ENCODE measurements at places on chromosomes 5 and 9.

DNA sequence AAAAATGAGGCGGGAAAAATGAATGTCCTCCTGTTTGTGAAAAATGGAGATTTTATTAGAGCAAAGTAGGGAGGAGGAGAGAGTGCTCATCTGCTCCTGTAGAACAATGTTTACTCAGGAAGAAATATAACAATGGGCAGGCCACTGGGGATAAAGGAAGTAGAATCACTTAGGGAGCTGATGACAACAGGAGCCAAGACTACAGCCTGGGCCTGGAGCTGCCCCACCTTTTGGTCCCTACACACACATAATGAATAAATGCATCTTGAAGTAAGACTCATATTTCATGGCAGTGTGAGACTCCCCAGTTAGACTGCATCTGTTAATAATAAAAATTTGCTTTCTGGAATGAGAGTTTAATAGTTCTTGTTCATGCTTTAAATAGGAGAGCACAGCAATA, 1939.8 kb downstream of the EFNA5 start:
- peak; percentile 50 for DNase-seq

GRCh38 chr9:94135222-94135621, 51.0 kb downstream of the PTPDC1 start:
- DNase-seq = peak; percentile 87

- no peak for DNase-seq
These were observed 27.0 kb downstream of the IL9 start for GRCh38 chr5:135868681-135869080.

GRCh38 chr5:146284016-146284415, 54.6 kb upstream of the POU4F3 start:
- DNase-seq = peak; percentile 8

- peak; percentile 76 for DNase-seq
These were observed 92.4 kb downstream of the ARL15 start for GRCh38 chr5:54217826-54218503.

DNA sequence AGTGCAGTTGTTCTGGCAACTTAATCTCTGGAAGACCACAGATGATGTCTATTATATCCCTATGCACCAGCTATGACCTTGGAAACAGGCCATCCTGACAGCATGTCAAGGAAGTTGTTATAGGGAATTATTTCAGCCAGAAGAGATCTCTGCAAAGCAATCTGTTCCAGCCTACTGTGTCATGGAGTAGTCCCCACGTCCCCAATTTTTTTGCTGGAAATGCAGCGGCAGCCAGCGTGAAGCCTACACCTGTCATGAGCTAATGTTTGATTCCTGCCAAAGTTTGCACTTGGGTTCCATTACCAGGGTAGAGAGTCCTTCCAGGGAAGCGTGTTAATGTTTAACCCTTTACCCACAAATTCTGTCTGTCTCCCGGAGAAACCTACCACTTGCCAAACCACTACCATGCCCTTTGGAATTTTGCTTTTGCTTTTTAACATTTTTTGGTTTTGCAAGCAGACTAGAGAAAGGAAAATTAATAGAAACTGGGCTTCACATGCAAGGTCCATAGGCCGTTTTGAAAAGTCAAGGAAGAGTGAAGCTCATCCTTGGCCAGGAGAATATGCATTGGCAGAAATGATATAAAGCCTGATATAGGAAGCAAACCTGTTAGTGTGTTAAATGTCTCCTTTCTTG, 174.9 kb upstream of the SPRY4 start:
- DNase-seq = no peak

DNA sequence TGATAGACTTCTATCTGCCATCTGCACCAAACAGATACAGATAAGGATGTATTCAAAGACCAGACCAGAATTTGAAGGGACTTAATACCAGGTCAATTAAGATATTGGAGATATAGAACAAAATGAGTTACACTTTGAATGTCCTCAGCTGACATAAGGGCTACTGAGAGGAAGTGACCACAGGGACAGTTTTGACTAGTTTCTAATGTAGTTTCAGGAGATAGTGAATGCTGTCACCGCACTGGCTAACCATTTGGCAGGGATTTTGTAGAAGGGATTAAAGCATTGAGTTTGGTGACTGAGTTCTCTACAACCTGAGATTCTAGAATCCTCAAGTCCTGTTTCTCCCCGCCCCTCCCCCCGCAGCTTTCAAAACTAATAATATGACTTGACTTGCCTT, 22.7 kb downstream of the CCNH start:
- DNase-seq = no peak

GRCh38 chr9:125604196-125604595, 102.8 kb downstream of the MAPKAP1 start:
- DNase-seq = no peak

DNA sequence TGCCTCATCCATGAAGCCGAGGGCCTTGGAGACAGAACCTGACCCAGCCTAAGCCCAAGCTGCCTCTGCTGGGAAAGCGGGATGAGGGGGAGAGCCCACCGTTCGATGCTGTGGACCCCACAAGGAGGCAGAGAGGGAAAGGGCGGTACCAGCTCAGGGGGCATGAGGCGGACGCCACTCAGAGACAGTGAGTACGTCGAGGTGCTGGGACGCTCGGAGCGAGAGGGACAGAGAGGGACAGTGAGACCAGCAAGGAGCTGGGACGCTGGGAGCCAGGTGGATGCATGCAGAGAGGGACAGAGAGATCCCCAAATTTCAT, 33.6 kb downstream of the EXD3 start:
- no peak for DNase-seq

DNA sequence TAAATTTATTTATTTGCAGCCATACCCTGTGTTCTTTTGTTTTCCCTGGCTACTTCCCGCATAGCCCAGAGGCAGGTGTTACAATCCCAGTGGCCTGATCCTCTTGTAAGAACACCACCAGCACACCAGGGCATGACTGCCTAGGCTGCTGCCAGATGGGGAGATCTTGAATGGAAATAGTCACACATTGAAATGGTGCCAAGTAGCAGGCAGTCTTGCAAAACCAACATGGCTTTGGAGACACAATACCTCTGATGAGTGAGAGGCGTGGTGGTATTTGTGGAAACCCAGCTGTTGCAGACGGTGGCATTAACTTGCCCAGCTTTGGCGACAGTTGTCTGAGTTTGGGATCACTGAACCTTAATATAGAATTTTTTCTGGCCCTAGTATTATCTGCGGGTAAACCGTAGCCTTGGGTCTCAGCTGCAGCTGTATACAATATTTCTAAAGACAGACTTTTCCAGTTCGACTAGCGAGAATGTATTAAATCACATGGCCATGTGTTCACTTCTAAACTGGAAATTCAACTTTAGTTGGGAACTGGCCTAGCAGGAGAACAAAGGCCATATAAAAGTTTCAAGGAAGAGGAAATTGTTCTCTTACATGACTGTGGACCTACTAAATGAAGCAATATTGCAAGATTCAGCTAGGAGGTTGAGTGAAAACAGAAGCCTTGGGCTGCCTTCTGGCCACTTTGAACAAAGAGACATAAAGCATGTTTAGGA, 277.0 kb downstream of the SMARCA2 start:
- DNase-seq = no peak

GRCh38 chr5:72392326-72392733, 72.2 kb downstream of the PTCD2 start:
- DNase-seq = no peak

- DNase-seq = no peak
These were observed 21.3 kb downstream of the ADRA1B start for GRCh38 chr5:159937580-159937979.

DNA sequence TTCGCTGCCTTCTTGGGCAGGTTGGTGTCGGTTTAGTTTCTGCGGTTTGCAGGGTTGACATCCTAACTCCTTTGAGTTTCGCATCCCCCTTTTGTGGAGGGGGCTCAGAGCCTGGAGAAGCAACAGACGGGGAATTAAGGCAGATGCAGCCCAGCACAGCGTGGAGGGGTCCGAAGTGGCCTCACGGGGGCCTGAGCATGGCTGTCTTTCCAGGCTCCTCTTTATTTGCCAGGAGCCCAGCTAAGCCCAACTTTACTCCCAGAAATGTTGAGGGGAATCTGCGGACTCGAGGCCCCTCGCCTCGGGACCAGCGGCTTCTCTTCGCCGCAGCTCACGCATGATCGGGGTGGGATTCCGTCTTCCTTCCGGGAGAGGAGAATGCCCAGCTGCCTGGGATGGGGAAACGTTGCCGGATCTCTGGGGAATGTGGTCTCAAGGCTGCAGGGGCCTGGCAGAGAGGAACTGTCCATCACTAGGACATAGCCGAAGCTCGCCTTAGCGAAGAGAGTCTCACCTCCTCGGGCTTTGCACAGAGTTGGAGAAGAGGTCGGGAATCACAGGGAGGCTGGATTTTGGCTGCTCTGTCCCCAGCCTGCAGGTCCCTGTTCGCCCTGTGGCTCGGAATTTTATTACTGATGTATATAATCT, 1.3 kb downstream of the RAI14 start:
- DNase-seq = peak; percentile 43

DNA sequence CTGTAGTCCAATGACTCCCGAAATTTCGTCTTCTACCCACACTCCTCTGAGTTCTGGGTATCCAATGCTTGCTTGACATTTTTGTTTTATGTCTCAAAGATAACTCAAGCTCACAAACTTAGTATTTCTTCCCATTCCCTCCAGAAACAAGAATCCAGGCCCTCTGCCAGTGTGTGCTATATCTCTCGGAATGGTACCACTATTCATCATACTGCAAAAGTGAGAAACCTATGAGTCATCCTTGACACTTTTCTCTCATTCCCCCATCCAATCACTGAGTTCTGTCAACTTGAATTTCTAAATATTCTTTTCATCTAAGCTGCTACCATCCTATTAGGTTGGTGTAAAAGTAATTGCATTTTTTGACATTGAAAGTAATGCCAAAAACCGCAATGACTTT, 9.8 kb downstream of the SLC12A2 start:
- peak; percentile 43 for DNase-seq

DNA sequence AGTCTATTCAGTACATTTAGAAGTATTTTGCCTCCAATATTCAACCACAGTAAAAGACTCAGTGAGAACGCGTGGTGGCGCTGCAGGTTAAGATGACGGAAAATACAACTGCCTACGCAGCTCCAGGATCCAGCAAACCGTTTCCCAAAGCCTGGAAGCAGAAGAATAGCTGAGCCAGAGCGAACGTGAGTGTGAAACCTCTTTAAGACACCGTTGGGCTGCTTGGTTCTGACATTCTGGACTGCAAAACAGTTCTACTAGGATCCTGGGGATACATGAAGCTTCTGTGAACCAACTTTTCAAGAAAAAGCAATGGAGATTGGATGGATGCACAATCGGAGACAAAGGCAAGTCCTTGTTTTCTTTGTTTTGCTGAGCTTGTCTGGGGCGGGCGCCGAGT, at the start of gene PCDHB16:
Gene PCDHB16, plus strand, starts transcription at position 140 of the 400 bp plus-strand sequence. Its CDS starts 173 bp downstream, at position 313.
- peak; percentile 10 for DNase-seq

DNA sequence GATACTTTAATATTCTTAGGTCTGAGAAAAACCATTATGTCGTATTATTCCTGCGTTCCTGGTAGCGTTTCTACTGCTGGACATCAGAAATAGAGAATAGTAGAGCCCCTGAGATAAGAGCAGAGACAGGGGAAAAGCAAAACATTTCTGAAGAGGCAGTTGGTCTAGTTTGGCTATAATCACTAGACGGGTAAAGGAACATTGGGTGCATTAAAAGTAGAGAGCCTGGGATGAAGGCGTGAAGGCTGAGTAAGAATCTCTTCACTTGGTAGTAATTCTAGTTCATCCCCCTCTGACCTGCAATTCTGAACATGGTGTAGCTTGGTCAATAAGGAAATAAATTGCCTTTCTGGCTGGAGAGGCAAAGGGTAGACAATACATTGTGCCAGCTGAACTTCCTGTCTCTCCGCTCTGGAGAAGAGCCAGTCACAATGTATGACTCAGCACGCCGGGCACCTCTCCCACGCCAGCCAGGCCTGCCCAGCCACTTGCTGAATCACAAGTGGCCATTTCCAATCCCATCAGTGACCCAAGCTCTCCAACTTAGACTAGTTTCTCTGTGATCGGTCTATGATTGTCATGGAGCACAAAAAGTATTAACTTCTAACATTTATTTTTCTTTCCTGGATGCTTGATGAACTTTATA, 75.4 kb downstream of the STK32A start:
- DNase-seq = no peak

DNA sequence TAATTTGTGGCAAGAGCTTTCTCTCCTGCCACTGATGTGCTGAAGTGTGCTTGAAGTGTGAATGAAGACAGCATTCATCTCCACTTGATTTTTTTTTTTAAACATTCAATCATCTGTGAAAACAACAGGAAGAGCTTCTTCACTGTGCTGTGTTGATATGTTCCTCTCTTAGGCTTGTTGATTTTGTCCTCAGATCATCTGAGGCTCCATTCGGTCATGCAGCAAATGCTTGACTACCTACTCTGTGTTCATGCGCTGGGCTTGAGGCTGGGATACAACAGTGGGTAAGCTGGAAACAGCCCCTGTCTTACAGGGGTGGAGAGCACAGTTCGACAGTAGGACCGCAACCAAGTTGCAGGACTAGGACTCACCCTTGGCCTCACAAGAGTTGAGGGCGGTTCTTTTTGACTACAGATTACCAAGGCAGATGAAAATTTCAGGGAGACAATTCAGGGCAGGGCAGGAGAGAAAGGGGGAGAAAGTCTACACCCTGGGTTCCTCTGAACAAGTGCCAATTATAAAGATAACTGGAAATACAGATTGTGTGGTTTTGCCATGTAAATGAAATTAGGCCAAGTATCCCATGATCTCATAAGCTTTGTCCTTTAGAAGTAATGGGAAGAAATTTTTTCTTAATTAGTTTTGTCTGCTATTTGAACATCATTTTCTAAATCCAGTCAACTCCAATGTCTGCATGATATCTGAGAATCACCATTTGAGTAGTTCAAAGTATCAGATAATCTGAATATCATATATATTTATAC, 31.0 kb upstream of the F2R start:
- DNase-seq = no peak

- DNase-seq = no peak
These were observed 28.8 kb downstream of the AHRR start for GRCh38 chr5:350355-350754.

DNA sequence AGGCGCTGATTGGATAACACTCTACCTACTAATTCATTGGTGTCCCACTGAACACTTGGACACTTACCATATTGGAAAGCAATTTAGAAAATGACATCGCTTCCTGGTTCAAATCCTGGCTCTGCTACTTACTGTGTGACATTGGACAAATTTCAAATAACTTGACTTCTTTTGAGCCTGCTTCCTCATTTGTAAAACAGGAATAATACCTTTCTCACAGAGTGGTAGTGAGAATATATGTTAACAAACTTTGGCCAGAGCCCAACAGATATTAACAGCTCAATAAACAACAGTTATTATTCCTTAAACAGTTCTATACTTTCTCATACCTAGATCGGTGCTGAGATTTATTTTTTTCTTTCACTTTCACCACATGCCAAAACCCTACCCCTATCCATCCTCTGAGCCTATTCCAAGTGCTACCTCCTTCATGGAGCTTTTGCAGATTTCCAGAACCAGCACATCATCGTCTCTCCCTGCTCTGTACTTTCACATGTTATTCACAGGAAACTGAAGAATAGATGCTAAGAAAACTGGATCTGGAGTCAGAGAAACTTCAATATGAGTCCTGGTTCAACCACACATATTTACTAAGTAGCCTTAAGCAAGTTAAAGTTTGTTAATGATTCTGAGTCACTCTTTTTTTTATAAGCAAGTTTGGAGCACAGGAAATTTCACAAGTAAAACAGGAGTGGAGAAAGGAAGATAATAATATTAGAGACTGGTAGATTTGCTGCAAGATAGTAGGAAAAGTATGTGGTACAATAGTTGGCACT, 92.3 kb downstream of the STRBP start:
- no peak for DNase-seq
